Stimulated activated naive CD8-positive, alpha-beta T cell treated with anti-CD3 and anti-CD28 coated beads, Interleukin-15, Interleukin-2, amounts not matched to agents 100 U/mL and 50 U/mL, for 24 hours (primary cell): ENCODE measurements at places on chromosomes 6 and 20.

GRCh38 chr6:157314705-157315321 is 8.5 kb downstream of the TMEM242 start:
- DNase-seq, result no peak

GRCh38 chr20:2206957-2207769 is 88.6 kb upstream of the TGM3 start:
- peak; percentile 81 for DNase-seq

GRCh38 chr6:1724124-1724523 is 114.4 kb downstream of the FOXC1 start:
- no peak for DNase-seq

GRCh38 chr20:9442858-9443257 is 71.5 kb upstream of the LAMP5 start:
- no peak for DNase-seq

DNA sequence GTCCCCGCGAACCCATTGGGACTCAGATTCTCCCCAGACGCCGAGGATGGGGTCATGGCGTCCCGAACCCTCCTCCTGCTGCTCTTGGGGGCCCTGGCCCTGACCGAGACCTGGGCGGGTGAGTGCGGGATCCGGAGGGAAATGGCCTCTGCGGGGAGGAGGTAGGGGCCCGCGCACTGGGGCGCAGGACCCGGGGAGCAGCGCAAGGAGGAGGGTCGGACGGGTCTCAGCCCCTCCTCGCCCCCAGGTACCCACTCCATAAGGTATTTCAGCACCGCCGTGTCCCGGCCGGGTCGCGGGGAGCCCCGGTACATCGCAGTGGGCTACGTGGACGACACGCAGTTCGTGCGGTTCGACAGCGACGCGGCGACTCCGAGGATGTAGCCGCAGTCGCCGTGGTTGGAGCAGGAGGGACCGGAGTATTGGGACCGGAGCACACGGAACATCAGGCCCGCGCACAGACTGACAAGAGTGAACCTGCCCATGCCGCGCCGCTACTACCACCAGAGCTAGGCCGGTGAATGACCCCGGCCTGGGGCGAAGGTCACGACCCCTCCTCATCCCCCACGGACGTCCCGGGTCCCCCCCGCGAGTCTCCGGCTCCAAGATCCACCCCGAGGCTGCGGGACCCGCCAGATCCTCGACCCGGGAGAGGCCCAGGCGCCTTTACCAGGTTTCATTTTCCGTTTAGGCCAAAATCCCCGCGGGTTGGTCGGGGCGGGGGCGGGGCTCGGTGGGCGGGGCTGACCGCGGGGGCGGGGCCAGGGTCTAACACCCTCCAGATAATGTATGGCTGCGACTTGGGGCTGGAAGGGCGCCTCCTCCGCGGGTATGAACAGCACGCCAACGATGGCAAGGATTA is 15.7 kb upstream of the HLA-A start:
- DNase-seq, result peak; percentile 86
